ENCODE measurements at places on chromosomes 13 and 19. TPM values are rescaled to one million over a fixed set of nuclear protein-coding genes. Genes with fewer than 3 reads are reported as not detected.

The GZMM gene
- total RNA-seq = not detected

The SHISA7 gene
- 0.85 TPM for total RNA-seq

The MBD3L2 gene
- not detected for total RNA-seq

The NCLN gene
- 118 TPM for total RNA-seq

The MRPL54 gene
- 34.9 TPM for total RNA-seq

The C19orf67 gene
- not detected for total RNA-seq

The ZNF135 gene
- 3.7 TPM for total RNA-seq

The ZNF440 gene
- total RNA-seq = 1.1 TPM

The CEACAM5 gene
- total RNA-seq = not detected

The SRRM5 gene
- 0.32 TPM for total RNA-seq

The MBD3 gene
- 143 TPM for total RNA-seq

The TMEM86B gene
- total RNA-seq = not detected

The CDX2 gene
- total RNA-seq = not detected

The LRP3 gene
- 28.8 TPM for total RNA-seq

The ZNF101 gene
- 1.3 TPM for total RNA-seq

The CEACAM1 gene
- total RNA-seq = not detected

The EXOC3L2 gene
- 33.5 TPM for total RNA-seq

The FOXA3 gene
- not detected for total RNA-seq

The XAB2 gene
- total RNA-seq = 18.4 TPM

The FGF21 gene
- total RNA-seq = not detected

The COMP gene
- total RNA-seq = 5.0 TPM

The SIGLEC8 gene
- not detected for total RNA-seq

The LACC1 gene
- 6.3 TPM for total RNA-seq

The KLK12 gene
- not detected for total RNA-seq

The JAK3 gene
- 28.1 TPM for total RNA-seq

The SPTBN4 gene
- total RNA-seq = 0.43 TPM

The ZNF350 gene
- total RNA-seq = 11.4 TPM

The PSG6 gene
- not detected for total RNA-seq

The C19orf73 gene
- not detected for total RNA-seq

The SCAMP4 gene
- total RNA-seq = 322 TPM

The DLL3 gene
- total RNA-seq = not detected

The DENND1C gene
- 24.4 TPM for total RNA-seq

The ZSCAN4 gene
- total RNA-seq = not detected

The FREM2 gene
- not detected for total RNA-seq

The DBP gene
- total RNA-seq = 0.21 TPM

The LRRC63 gene
- total RNA-seq = not detected

The BEST2 gene
- not detected for total RNA-seq

The MEIOSIN gene
- not detected for total RNA-seq

The CGB2 gene
- not detected for total RNA-seq

The PGLYRP2 gene
- not detected for total RNA-seq

The HCN2 gene
- not detected for total RNA-seq

The TJP3 gene
- total RNA-seq = 12.6 TPM

The ADM5 gene
- total RNA-seq = 9.8 TPM

The CCNE1 gene
- not detected for total RNA-seq

The DIAPH3 gene
- total RNA-seq = 0.32 TPM

The PNMA8C gene
- 0.53 TPM for total RNA-seq

The MPND gene
- 21.9 TPM for total RNA-seq

The ZNF136 gene
- 1.9 TPM for total RNA-seq

The CGB8 gene
- total RNA-seq = not detected

The GDF15 gene
- total RNA-seq = 8.5 TPM

The EPS8L1 gene
- not detected for total RNA-seq

The YJEFN3 gene
- total RNA-seq = 3.5 TPM

Measured in ascending aorta (tissue), 2 donors.